ENCODE measurements at places on chromosomes 16 and 17.

DNA sequence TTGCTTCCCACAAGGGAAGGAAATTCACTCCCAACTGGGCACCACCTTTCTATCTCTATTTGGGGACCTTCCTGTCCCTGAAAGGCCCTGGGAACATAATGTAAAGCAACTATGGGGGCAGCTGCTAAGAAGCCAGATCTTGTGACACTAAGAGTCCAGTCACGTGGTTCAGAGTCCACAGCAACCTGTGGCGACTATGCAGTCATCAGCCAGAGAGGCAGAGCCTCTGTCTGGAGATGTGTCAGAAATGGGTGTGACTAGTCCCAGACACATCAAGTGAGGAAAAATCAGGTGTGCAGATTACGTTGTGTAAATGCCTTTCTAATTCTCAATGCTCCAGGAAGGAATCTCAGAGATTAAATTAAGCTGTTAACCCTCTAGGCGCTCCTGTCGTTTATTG lies 26.6 kb upstream of the SKAP1 start:
- DNase-seq, result no peak

DNA sequence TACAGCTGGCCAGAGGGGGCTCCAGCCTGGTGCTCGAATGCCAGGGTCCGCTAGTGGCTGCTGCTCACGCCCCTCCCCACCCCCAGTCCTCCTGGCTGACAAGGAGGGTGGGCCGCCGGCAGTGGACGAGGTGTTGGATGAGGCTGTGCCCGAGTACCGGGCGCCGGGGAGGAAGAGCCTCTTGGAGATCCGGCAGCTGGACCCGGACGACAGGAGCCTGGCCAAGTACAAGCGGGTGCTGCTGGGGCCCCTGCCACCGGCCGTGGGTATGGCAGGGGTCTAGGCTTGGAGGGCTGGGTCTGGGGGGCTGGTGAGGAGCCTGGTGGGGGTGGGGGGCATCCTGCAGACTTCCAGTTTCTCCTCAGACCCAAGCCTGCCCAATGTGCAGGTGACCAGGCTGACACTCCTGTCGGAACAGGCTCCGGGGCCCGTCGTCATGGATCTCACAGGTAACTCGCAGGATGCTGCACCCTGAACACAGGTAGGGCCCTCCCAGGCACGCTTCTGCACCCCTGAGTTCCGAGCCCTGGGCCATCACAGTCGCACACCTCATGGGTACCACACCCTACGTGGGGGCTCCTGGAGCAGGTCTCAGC lies 1.2 kb upstream of the PDIA2 start:
- no peak for DNase-seq

- no peak for DNase-seq
Measured at GRCh38 chr17:11779892-11780291, 181.6 kb downstream of the DNAH9 start.

DNA sequence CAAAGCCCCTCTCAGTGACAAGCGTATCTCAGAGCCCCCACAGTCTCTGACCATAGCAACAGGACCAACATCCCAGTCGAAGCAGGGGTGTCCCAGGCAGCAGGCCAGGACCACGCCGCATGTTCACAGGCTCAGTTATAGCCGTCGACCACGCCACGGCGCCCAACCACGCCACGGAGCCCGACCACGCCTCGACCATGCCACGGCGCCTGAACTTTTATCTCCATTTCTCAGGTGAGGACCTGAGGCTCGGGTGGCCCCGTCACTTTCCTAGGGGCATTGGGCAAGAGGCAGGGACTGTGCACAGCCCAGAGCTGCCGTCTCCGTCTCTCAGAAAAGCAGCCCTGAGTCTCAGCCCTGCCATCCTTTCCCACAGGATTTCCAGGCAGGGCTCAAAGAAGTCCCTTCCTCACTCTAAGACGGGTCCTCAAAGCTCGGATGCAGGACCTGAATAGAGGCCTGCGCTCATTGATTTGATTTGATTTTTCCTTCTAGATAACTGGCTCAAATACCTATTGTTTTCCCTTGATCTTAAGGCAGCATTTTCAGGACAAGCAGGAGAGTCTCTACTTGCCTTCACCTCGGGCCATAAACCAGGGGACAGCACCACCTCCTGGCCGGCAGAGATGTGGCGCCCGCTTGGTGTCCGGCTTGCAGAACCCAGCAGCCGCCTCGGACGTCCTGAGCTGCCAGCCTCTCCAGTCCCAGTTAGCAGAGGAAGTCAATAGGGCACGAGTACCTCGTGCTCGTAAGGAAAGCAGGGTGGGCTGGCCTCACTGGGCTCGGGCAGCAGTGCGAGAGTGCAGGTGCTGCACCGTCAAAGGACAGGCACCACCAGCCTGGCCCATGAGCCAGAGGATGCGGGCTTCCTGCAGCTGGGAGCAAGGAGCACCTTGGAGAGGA lies 38.8 kb downstream of the C16orf95 start:
- DNase-seq, result peak; percentile 73

DNA sequence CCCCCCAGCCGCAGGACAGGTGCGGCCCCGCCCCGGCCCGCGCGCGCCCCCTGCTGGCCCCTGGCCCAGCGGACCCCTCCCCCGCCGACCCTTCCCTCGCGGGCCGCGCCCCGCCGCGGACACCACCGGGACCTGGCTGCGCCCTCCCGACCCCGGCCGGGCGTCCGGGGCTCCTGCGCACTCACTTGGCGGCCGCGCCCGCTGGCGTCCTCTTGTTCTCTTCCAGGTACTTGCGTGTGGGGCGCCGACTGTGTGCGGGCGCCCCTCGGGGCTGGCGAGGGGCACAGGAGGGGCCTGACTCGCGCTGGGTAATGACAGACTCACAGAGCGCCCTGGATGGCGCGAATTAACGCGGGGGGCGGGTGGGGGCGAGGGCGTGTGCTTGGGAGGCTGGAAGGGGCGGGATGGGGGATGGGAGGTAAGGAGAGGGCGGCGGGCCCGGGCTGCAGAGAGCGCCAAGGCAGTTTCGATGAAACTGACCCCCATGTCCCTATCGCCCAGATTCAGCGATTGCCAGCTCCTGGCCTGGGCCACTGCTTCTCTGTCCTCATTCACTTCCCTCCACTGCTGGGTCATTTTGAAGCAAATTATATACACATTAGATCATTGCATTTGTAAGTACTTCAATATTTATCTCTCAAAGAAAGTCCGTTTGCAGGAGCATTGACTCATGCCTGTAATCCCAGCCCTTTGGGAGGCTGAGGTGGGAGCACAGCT lies 445 bp upstream of the DBNDD1 start:
- no peak for DNase-seq

- DNase-seq, result no peak
Measured at GRCh38 chr17:82687375-82687861, 11.1 kb downstream of the RAB40B start.

DNA sequence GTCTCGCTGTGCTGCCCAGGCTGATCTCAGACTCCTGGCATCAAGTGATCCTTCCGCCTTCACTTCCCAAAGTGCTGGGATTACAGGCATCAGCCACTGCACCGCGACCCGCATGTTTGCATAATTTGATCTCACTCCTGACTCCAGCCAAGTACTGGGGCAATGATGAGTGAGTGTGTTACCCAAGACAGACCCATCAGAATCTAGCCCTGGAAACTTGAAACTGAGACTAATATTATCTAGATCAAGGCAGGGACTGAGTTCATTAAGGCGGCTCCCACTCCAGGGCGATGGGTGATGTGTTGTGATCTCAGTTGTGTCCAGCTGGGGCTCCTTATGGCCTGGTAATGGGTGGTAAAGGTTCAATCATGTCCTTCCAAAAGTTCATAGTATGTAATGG lies 53.4 kb downstream of the EMP2 start:
- no peak for DNase-seq

GRCh38 chr17:21239680-21240368 lies 13.4 kb downstream of the NATD1 start:
- DNase-seq, result no peak

DNA sequence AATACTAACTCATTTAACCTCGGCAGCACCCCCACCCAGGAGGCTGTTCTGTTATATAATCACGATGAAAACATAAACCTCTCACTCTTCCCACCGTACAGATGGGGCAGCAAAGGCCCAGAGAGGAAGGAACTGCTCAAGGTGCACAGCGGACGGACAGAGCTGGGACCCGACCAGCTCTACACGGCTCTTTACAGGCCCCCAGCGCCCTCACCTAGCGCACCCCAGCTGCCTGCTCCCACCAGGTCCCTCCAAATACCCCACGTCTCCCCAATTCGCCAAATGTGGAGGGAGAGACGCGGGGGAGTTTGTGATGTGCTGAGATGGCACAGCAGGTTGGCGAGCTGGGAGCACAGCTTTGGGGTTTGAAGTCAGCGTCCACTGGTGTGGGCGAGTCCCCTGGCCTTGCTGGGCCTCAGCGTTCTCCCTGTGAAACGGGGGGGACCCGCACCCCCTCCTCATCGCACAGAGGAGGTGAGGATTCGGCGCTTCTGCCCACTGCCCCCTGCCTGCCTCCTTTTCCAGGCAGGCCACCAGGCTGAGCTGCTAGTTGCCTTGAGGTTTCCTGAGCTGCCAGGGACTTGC lies 54.1 kb downstream of the CBFA2T3 start:
- DNase-seq, result no peak

DNA sequence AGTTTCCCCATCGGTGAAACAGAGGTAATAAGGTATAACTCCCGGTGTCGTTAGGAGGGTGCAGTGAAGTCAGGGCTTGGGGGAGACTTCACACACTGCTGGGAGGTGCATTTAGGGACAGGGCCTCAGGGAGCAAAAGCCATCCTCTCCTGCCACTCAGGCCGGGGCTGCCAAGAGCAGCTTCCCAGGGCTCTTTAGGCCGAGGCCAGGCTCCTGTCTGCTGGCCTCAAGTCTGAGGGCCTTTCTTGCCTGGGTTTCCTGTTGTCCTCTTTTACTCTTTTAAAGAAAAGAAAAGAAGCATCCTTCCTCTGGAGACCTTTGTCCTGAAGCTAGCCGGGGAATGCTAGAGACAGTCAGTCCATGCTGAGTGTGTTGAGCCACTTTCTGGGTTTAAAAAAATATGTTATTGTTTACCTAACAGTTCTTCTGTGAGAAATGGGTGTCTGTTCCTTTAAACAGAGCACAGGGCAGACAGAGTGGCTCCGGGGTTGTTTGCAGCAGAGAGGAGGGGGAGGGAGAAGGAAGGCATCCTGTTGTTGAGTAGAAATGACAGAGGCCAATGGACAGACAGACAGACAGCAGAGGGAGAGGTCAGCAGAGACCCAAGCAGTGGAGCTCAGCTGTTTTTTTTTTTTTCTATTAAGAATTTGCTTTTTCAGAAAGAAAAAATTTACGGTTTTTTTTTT lies 79.1 kb downstream of the C17orf67 start:
- DNase-seq, result no peak

DNA sequence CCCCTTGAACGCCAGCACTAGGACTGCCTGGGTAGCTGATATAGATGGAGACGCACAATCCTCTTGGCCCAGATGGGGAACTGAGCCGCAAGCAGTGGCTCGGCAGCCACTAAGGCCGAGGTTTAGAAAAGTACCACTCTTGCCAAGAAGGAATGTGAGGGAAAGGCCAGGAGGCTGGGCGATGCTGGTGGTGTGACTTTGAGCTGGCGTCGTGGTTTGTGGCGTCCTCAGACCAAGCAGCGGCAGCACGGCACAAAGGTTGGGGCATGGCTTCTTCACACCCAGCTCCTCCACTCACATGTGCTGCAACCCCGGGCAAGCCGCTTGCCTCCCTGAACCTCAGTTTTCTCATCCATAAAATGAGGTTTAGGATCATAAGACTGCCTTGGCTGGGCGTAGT lies 15.6 kb downstream of the DCAKD start:
- no peak for DNase-seq

DNA sequence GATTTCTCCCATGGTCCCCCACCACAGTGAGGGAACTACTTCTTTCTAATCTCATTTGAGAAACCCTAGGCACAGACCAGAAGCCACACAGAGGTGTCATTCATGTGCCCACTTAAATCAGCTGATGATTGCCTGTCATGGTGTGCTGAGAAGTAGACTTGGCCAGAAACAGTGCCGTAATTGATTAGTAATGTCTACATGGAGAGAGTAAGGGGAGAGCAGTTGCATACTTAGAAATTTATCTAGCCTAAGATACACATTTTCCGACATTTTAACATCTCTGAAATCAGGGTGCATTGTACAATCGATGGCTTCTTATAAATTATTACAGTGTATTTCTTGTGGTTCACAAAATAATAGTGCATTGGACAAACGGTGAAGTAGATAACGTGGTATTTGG lies 271.8 kb downstream of the IRF8 start:
- DNase-seq, result no peak

GRCh38 chr17:39872751-39873150 lies 4.7 kb downstream of the ZPBP2 start:
- no peak for DNase-seq

DNA sequence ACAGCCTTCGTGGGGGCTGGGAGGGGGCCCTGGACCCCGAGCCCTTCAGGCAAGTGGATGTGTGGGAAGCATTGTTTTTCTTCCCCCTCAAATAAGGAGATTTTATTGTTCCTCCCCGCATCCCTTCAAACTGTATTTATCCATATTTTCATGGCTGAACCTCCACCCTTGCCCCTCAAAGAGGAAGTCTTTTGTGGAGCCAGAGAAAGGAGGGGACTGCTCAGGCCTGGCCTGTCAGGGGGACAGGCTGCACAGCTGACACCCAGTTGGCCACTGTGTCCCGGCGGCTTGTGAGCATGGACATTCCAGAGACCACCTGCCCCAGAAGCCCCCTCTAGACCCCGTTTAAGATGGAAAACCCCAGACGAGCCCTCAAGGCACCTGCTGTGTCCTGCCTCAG lies 15.9 kb downstream of the HEXIM2 start:
- DNase-seq, result no peak

DNA sequence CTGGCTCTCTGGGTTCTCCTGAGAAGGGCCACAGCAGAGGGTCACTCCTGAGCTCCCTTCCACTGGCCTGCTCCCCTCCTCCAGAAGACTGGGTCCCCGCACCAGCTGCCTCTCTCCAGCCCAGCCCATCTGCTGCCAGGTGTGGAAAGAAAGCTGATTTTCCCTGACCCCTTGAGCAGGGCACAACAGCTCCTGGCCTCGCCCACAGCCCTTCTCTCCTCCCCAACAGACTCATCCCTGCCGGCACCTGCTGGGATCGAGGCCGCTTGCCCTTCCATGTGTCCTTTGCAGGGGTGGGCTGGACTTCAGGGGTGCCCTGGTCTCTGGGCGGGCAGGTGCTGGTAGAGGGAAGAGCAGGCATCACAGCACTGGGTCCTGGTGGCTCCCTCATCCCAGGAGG lies 4.8 kb upstream of the SMIM5 start:
- DNase-seq, result no peak

GRCh38 chr17:76752006-76752405 lies 14.1 kb downstream of the MFSD11 start:
- DNase-seq, result no peak

GRCh38 chr17:27895940-27896535 lies 2.9 kb upstream of the LYRM9 start:
- no peak for DNase-seq
